ENCODE measurements at places on chromosomes 5 and 9.

GRCh38 chr5:100448111-100448528, 87.1 kb upstream of the FAM174A start:
- DNase-seq: no peak

- no peak for DNase-seq
Observed at GRCh38 chr5:173881811-173882575, 6.2 kb upstream of the CPEB4 start.

DNA sequence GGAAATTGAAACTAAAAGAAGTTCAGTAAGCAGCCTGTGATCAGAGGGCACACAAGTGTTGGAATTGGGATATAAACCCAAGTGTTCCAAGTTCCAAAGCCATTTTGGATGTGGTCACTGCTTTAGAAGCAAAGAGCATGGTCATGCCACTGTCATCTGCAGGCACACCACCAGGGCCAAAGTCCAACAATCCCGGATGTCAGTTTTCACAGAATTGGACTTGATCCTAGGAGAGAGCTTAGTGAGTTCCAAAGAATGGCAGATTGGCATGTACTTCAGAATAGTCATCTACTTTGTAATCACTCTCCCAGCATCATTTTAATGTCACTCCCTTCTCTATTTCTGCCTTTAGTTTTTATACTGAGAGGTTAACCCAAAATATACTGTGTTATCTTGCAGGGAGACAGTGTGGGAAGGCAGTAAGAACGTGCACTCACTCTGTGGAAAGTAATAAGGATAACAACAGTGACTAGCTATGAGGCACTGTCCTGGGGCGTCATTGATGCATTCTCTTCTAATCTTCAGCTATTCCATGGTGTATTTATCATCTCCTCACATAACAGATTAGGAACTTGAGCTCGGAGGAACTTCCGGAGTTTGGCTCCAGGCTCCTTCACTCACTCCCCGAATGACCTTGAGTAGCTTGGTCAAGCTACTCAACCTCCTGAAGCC, 388.0 kb downstream of the ACTL7B start:
- peak; percentile 62 for DNase-seq

- no peak for DNase-seq
Observed at GRCh38 chr5:65055938-65056337, 287.2 kb downstream of the CWC27 start.

DNA sequence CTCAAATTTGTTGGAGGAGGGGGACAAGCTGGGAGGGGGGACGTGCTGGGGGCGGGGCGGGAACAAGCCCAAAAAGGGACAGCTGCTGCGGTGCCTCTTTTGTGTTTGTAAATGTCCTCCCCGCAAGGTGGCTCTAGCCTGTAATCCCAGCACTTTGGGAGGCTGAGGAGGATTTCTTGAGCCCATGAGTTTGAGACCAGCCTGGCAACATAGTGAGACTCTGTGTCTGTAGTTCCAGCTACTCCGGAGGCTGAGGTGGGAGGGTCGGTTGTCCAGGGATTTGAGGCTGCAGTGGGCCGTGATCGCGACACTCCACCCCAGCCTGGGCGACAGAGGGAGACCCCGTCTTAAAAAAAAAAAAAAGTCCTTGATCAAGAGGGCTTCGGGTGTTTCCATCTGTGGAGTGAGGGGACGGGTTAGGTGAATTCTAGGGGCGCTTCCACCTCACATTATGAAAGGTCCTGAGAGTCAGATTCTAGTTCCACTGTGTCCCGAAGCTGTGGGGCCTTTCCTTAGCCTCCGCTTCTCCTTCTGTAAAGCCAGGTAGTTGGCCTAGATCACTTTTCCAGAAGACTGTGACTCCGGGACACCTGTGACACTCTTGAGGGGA, 779 bp upstream of the CTNNA1 start:
- no peak for DNase-seq

DNA sequence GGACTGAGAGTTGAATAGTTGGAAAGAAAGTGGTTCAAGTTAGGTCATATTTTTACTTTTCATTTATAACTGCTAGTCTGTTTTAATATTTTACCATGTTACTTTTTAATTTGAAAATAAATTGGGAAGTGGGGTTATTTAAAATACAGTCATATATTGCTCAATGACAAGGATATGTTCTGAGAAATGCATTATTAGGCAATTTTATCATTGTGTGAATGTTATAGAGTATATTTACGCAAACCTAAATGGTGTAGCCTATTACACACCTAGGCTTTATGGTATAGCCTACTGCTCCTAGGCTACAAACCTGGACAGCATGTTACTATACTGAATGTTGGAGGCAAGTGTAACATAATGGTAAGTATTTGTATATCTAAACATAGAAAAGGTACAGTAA, 5.2 kb downstream of the CCDC152 start:
- no peak for DNase-seq

DNA sequence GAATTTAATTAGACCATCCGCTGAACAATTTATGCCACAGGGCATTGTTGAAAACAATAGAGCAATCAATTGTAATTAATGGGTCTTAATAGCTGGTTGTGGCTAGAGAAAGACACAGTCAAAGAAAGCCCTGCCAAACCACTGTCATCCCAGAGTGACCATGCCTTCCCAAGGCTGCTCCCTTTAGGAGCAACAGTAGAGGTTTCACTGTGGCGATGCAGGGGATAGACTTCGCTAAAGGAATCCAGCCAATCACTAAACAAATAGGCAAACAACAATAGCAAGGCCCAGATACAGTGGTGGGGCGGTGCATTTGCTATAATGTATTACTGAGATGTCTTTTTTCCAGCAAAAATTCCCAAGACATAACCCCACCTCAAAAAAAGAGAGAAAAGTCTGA, 87.8 kb upstream of the SLC27A6 start:
- DNase-seq: no peak
